ENCODE measurements at places on chromosomes 5 and 9.

DNA sequence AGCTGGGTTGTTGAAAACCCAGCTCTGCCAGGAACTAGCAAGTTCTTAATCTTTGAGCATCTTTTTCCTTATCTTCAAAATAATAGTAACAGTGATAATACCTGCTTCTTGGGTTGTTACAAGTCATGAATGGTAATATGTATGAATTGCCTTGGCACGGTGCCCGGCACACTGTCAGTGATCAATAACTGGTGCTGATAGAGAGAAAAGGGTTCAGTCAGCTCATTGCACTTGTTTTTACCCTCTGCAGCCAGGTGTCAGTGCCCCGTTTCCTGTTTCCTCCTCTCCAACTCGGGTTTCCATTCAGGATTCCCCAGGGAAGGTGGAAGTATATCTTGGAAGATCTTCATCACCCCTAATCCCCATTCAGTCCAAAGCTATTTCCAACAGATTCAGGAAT is 15.8 kb upstream of the NIPAL4 start:
- DNase-seq, result no peak

- DNase-seq, result no peak
Measured at GRCh38 chr9:129173296-129174101, 4.6 kb downstream of the IER5L start.

- no peak for DNase-seq
Measured at GRCh38 chr5:133914434-133914833, 54.0 kb downstream of the C5orf15 start.

GRCh38 chr5:63878788-63879187 is 83.5 kb downstream of the HTR1A start:
- DNase-seq, result no peak

- no peak for DNase-seq
Measured at GRCh38 chr5:50727149-50727496, 60.7 kb downstream of the PARP8 start.

- DNase-seq, result no peak
Measured at GRCh38 chr9:127553793-127554192, 58.3 kb upstream of the STXBP1 start.

DNA sequence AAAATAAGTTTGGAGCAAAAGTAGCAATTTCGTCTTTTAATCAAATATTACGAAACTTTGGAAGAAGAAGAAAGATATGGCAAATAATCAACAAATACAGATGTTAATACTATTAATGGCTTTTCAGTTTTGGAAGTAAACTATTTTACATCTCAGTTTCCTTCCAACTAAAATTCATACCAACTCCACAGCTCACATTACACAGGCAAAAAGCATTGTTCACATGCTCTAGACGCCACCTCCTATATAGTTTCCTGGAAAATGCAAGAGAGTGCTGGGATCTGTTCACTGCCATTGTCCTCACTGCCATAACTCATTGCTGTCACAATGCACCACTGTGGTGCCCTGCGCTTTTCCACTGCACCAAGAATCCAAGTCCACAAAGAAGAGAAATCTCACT is 149.0 kb upstream of the FTMT start:
- no peak for DNase-seq

GRCh38 chr5:143511736-143512135 is 108.2 kb upstream of the NR3C1 start:
- no peak for DNase-seq

- no peak for DNase-seq
Measured at GRCh38 chr9:72773570-72773969, 179.3 kb downstream of the ALDH1A1 start.

GRCh38 chr5:109714592-109714991 is 24.9 kb downstream of the MAN2A1 start:
- no peak for DNase-seq

DNA sequence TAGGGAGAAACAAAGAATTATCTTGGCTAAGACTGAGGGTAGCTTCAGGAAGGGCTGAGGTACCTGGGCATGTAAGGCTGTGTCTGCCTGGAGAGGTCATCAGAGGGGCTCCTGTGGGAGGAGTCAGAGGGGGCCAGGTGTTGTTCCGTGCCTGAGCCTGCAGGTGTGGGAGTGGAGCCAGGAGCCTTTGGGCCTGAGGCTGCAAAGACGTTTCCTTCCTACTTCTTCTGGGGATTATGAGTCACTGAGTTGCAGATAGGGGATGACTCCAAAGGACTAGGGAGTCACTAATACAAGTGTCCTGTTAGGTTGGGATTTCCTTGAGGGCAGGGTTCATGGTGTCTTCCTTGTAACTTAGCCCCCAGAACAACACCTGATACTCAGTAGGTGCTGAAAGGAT is 391.1 kb downstream of the ARHGEF28 start:
- DNase-seq, result no peak

DNA sequence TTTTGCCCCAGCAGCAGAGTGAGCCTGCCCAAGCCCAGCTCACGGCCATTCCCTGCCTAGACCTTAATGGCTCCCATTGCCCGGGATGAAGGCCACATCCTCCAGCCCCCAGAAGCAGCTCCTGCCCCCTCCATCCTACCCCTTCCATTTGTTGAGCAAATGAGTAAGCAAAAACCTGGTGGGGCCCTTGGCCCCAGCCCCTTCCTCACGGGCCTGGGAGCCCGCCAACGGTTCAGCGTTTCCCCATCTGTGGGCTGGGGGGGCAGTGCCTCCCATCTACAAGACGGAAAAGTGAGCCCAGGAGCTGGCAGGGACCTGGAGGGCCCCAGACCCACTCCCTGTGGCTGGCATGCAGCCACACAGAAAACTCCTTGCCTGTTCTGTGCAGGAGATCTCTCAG is 4.4 kb downstream of the CCDC187 start:
- DNase-seq, result no peak

DNA sequence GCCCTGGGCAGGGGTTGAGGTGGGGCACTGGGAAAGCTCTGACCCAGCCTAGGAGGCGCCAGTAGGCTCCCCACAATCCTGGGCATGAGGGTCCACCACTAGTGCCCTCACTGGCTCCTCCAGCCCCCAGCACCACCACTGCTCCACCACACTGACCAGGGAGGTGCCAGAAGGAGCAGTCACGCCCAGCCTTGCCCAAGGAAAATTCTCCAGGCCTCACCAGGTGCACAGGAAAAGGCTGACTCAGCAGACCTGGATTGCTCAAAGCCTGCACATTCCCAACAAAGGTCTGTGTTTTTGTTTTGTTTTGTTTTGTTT is 62.9 kb downstream of the ZNF354C start:
- DNase-seq, result no peak

DNA sequence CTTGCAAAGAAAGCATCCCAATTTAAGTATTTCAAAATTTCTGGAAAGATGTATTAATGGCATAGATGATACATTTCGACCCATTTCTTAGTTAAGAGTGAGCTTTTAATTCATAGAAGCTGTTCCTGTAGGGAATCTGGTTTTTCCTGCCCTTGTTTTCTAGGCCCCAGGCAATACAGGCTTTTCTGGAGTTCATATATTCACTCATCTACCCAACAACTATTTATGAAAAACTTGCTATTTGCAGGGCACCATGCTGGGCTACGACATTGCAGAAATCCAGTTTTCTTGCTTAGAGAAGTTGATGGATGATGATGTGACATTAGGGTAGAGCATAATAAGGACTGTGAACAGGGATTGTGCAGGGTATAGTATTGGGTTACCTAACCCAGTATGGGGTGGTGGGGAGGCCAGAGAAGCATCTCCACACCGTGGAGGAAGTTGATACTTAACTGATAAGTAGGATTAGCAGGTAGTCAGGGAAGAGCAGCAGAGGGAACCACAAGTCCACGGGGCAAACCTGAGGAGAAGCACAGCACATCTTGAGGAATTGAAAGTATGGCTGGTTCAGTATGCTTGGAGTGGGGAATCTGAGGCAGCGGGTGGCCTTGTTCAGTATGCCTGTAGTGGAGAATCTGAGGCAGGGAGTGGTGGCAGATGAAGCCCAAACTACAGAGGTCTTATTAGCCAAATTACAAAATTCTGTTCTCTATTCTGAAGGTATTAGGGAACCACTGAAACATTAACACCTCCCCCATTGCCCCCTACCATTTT is 247.5 kb downstream of the ARRDC3 start:
- DNase-seq, result no peak

DNA sequence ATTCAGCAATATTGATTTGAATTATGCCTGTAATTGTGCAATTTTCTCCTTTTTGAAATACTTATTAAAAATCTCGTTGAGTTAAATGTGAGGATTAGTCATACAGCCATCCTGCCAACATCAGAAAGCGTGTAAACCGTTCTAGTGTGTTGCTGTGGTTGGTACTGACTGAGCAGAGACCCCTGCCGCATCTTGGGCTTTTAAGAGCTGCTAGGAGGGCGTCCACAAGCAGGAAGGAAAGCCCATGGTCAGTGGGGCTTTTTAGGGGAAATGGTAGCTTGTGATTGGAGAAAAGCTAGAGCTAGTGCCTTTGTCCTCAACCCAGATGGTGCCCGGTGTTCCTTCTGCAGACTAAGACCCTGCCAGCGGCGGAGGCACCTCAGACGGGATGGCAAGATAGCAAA is 1.3 kb downstream of the SDHA start:
- DNase-seq, result peak; percentile 61

DNA sequence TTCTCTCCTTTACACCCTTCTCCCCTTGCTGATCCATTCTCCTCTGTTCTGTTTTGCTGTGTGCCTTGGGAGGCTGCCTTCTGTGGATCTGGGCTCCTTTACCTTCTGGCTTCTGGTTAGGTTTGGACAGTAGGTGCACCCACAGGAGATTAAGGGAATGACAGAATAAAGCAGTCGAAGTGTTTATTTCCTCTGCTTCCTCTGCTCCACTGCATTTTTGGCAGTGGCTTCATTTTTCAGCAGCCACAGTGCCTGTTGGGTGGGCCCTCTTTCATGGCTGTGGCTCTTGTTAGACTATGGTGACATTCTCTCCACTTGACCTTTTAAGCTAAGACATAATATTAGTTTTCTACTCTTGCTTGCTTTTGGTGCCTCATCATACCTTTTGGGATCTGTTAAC is 144.1 kb downstream of the CCDC171 start:
- no peak for DNase-seq

DNA sequence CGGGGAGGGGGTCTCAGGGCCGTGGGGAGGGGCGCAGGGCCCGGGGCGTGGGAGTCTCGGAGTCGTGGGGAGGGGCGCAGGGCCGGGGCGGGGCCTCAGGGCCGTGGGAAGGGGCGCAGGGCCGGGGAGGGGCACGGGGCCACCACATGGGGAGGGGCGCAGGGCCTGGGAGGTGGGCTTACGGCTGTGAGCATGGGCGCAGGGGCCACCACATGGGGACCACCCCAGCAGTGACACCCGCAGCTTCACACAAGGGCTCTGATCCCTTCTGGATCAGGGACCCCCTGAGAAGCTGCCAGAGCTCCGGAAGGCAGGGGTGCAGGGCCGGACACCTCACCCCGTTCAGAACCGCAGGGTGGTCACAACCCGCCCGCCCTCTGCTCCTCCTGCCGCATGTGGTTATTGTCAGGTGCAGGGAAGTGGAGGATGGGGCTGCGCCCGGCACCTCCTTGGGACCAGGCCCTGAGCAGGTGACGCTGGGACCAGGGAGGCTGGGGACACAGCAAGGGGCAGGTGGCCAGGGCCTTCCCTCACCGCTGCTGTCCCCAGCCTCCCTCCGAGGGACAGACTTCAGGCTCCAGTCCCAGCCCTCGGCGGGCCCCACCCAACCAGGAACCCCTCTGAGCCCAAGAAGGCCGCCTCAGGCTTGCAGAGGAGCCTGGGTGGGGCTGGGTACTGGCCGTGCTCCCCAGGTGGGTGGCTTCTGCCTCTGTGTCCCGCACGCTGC is 53.7 kb downstream of the EXD3 start:
- no peak for DNase-seq

- no peak for DNase-seq
Measured at GRCh38 chr5:101932599-101932998, 363.5 kb downstream of the SLCO4C1 start.

GRCh38 chr5:98130261-98131035 is 643.0 kb upstream of the RGMB start:
- no peak for DNase-seq

DNA sequence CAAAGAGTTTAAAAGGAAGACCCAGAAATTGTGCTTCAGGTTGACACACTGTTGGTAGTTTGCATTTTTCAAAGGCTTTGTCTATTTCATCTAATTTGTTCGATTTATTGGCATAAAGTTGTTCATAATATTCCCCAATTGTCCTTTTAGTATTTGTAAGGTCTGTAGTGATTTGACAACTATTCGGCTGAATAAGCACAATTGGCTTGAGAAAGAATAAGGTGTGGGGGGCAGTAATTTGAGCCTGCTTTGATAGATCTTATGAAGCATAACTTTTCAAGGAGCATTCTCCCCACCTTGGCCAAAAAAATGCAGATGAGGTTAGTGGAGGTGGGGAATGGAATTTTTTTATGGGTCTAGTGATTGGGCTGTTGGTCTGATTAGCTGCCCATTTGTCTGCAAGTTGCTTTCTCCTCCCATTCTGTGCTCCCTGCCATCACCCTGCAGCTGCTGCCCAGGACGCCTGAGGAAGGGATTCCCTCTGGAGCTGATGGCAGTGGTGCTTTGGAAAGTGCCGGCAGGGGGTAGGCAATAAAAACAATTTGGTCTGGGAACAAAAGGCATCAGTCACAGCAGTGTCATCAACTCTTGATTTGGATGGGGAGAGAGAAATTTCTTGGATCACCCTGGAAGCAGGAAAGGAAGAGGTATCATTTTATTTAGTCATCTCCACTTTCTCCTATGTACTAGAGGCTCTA is 26.6 kb downstream of the WNT8A start:
- DNase-seq, result no peak

DNA sequence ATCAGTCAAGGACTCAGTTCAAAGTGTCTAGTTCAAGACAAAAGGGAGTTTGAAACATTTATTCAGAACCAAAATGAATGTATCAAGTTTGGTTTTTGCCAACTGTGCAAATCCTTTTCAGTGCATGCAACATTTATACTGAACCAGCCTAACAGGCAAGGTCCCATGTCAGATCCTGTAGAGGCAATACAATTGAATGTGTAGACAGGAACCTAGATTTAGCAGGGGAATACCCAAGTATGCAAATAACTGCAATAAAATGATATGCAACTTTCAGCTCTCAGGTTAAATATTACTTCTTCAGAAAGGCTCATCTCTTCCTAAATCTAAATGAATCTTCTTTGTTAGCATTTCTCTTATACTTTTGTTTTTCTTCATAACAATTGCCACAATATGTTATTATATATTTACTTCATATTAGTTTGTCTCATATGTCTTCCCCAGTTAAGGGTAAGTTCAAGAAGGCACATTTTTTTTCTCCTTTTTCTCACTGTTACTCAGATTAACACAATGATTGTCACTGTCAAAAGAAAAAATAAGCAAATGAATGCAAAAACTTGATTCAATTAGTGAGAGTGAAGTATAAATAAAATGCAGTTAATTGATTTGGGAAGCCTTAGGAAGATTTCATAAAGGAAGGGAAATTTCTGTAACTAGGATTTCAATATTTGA is 163.9 kb upstream of the RASA1 start:
- DNase-seq, result no peak

GRCh38 chr5:52893105-52893504 is 96.0 kb upstream of the ITGA2 start:
- no peak for DNase-seq

GRCh38 chr5:95087816-95088317 is 197.0 kb downstream of the MCTP1 start:
- no peak for DNase-seq

DNA sequence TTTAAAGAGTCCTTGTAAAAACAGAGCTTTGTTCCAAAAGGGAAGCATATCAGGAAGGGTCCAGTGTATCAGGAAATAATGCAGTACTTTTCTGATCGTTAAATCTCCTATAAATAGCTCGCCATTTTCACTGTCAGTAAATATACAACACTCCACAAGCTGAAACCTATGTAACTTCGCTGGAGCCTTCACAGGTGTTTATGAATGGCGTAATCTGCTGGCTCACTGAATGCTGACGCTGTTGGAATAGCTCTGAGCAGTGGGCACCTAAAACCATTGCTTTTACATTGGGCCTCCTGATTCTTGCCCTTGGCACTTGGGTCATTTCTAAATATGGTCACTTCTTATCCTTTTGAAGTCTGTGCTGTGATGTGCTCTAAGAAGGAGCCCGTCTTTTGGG is 4.3 kb downstream of the SHC3 start:
- no peak for DNase-seq

Data from hematopoietic multipotent progenitor cell (in vitro differentiated cells).